CD4-positive, alpha-beta memory T cell (primary cell): ENCODE measurements at places on chromosomes 4 and X.

GRCh38 chr4:82423245-82424054, 6.8 kb downstream of the HNRNPDL start:
- DNase-seq, result no peak

DNA sequence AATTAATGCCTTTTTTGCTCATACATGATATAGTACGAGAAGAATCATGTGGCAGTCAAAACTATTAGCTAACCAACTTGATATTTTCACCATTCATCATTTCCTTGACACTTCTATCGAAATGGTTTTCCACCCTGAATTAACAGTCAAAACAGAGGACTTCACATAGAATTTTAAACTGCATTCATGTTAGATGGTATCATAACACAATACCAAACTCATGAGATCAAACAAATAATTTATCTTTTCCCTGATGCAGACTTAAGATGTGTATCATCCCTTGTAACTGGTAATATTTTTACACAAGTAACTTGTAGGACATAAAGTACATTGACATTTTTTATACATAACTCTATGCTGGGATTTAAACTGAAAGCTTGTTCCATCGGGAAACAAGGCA, 18.2 kb upstream of the ANTXR2 start:
- no peak for DNase-seq

- DNase-seq, result no peak
Measured at GRCh38 chr4:10667701-10668326, 16.8 kb downstream of the CLNK start.

GRCh38 chrX:150683536-150684146, 9.6 kb upstream of the MTMR1 start:
- DNase-seq, result peak; percentile 59

DNA sequence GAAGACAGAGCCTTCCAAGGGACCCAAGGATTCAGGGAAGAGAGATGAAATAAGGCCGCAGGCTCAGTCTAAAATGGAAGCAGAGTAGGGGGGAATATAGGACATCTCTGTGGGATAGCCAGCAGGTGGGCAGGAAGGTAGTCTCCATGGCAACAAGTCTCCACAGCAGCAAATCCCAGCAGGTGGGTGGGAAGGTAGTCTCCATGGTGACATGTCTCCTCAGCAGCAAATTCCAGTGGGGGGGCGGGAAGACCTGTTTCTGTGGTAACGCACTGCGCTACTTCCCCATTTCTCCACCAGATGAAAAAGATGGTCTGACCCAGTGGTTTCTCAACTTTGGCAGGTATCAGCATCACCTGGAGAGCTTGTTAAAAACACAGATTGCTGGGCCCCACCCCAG, 18.3 kb downstream of the NLGN3 start:
- DNase-seq, result no peak

- no peak for DNase-seq
Measured at GRCh38 chr4:87476934-87477333, 52.2 kb downstream of the SPARCL1 start.

DNA sequence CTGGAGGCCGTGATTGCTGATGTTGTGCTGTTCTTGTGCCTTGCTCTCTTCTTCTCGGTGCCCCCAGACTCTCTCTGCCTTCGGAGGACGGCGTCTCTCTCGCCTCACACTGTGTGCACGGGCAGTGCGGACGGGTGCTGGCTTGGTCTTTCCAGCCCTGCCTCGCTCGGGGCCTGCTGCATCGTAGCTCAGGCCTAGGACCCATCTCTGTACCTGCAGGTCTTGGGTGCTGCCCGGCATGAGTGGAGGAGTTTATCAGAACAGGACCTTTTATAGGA, 18.2 kb downstream of the RGS12 start:
- DNase-seq, result no peak

DNA sequence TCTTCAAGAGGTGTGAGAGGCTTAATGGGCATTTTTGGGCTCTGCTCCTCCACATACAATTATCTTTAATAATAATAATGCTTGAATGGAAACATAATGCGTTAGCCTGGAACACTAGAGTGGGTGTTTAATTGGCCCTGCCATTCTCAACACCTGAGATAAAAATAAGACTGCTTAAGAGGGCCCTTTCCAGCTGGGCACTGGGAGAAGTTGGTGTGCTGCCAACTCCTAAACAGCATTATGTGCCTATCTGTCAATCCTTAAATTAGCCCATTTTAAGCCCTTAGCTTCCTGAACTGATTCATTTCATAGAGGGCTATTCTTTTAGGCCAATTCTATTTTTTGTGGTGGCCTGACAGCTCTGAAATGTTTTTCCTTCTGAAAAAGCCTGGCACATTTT, 211.1 kb upstream of the ZIC3 start:
- no peak for DNase-seq

DNA sequence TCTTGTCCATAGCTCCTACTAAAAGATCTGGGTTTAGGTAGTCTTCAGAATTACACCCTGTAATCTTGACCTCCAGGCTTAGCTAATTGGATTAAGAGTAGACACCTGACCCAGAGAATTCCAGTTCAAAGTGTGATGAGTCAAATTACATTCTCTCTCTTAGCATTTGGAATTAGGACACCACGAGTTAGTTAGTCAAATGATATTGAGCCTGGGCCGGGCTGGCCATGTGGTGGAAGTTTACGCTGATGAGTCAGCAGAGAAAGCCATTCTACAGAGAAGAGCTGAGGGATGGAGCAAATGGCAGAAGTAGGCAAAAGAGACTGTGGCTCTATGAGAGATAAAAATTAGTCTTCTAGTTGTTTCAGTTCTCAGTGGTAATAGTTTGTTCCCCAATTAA, 31.1 kb downstream of the CEP44 start:
- no peak for DNase-seq

DNA sequence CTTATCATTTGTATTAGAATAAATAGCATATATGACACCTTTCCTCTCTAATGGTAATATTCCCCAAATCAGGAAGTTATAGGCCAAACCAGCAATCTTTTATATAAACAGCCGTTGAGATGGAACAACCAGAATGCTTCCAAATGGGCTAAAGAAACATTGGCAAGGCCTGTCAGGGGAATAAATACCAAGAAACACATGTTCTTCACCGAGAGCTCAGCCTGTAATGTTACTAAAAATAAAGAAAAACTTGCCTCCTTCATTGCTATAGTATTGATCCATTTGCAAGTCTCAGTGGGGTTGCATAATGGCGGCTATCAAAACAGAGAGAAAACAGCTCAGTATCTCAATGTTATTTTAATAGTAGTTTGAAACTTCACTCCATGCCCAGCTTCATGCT, 104.9 kb downstream of the FAM13A start:
- DNase-seq, result no peak

GRCh38 chr4:148162991-148163390, 279.2 kb downstream of the NR3C2 start:
- DNase-seq, result no peak

DNA sequence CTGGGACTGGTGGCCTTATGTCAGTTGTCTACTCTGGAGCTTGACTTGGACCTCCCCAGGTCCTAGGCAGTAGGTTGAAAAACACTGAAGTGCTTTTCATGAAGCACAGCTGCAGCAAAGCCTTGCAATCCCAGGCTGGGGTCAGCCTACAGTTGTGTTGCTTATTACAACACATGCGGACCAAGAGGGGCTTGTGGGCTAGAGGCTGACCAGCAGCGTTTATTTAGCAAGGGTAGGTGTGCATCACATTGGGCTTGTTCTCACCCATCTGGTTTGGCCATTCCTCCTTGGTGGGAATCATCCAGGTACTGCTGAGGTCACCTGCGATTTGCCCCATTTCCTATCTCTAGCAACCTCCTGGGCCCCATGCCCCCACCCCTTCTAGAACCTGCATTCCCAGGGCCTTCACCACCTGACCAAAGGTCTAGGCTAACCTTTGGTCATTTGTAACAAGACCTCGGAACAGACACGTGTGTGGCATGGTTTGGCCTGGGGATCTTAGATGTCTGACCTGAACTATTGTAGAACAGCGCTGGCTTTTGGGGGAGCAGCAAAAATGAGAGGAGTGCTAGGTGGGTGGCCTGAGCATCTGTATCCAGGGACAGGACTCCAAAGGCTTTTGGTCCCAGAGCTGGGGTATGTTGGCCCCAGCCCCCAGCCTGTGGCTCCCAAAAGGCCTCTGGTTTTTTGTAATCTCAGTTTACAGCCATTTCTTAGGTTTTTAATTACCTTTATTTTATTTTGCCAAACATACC, 3.0 kb downstream of the RPL10 start:
- peak; percentile 24 for DNase-seq

- DNase-seq, result peak; percentile 69
Measured at GRCh38 chrX:11770320-11770719, 12.3 kb downstream of the MSL3 start.

- DNase-seq, result no peak
Measured at GRCh38 chr4:65738134-65738533, 67.8 kb upstream of the EPHA5 start.

GRCh38 chr4:69054578-69055200, 41.6 kb upstream of the UGT2B7 start:
- DNase-seq, result no peak

DNA sequence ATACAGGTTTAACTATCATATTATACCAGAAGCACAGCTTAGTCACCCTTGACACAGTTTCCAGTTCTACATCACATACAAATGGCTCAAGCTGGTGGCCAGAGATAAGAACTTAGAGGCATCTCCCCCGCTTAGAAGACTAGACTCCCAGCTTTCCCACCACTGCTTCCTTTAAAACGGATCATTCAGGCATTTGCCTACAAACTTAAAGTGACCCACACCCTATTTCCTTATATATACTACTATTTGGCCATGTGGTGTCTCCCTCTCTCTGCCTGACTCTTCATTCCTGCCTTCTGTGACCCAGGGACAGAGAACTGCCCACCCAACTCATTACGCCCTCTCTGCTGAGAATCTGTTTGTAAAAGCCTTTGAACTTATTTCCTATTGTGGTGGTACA, 781.2 kb upstream of the DIAPH2 start:
- no peak for DNase-seq

GRCh38 chrX:49166914-49167739, 4.6 kb downstream of the MAGIX start:
- DNase-seq, result peak; percentile 89

DNA sequence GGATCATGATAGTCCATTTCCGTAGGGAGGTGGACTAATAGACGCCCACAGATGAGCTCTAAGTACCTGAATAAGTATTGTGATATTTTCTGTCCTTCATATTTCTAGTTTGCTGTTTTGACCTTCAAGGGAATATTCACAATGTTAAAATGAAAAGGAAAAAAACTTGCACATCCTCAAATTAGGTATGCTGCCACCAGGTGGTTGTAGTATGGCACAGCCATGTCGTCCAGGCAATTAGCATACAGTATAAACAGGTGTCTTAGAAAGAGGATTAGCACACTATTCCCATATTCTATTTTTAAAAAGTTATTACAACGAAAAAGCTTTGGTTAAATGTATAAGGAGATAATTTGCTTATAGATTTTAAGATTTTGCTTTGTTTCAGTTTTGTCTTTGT, 802.0 kb downstream of the RPA4 start:
- DNase-seq, result peak; percentile 3

- DNase-seq, result no peak
Measured at GRCh38 chr4:12178614-12179610, 750.2 kb upstream of the HS3ST1 start.

DNA sequence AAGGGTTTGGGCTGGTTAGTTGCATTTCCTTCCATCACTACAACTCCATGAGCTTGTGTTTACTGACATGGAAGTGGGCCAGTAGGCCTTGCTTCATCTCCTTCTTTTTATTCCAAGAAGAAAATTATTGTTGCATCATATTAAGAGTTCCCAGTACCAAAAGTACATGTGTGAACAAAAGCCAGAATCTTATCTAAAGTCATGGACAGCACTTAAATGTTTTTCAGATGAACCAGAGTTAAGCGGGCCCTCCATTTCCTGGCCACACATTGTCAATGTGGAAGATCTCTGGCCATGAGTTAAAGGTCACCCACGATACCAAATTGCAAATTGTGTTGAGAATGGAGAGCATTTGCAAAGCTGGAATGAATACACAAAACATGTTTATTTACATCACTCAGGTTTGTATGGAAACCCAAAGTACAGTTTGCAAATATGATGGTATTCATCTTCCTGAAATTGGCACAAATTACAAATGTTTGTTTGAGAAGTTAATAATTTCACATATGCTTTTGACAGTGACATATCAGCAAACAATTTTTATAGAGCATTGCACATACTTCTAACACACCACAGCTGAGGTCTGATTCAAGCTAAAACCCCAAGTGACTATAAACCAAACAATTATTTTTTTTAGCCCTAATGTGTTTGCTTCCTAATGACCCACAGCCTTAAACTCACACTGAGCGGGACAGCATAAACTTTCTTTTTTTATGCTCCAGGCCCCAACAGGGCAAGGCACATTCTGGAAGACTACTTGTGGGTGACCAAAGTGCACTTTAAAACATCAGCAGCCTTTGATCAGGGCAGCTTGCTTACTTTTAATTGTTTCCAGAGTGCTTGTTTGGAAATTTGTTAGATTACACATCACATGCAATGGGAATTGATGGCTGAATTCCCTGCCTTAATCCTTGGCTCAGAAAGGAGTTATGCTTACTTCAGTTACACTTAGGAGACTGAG, 502.9 kb upstream of the SLIT2 start:
- no peak for DNase-seq

GRCh38 chrX:8075636-8076035, 95.4 kb downstream of the VCX2 start:
- no peak for DNase-seq

GRCh38 chr4:57124145-57124544, 14.0 kb upstream of the IGFBP7 start:
- DNase-seq, result no peak

DNA sequence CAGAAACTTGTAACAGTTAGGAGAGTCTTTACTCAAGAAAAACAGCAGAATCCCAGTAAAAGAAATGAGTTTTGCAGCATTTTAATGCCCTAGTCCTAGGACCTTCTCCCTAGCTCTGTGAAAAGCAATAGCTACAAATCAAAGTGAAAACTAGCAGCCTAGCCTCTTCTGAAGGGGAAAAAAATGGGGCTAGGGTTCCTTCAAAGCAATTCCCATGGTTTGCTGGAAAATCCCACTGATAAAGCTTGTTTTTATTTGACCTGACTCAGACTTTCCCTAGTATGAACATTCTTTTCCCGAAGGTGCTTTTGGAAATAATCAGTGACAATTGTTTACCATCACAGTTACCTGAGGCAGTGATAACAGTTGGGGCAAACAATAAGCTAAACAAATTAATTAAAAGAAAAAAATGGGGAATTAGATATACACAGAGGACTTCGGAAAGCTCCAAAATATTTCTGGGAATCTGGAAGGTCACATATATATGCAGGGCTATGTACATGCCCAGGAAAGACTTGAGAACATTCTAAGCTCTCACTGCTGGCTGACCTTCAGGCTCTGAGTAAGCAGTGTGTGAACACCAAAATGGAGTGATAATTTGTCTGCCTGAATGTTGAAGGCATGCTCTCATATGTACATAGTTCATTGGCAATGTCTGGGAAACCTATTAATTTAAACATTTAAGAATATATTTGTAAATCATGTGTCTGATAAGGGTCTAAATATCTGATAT, 285.9 kb downstream of the KCTD8 start:
- DNase-seq, result no peak

DNA sequence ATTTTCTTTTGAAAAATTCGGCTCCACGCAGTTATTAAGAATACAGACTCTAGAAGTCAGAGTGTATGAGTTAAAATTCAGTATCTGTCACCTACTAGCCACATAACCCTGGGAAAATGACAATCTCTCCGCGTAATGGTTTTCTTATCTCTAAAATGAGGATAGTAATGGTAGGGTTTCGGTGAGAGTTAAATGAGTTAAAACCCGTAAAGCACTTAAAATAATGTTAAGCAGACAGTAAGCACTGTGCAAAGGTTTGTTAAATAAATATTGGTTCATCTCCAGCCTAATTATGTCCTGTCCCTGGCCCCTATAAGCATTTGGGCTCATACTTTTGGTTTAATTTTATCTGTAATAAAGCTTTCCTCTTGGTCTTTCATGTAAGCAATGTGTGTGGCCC, 350.8 kb upstream of the GRIA3 start:
- DNase-seq, result no peak
